ENCODE measurements at places on chromosomes 6 and 20.

DNA sequence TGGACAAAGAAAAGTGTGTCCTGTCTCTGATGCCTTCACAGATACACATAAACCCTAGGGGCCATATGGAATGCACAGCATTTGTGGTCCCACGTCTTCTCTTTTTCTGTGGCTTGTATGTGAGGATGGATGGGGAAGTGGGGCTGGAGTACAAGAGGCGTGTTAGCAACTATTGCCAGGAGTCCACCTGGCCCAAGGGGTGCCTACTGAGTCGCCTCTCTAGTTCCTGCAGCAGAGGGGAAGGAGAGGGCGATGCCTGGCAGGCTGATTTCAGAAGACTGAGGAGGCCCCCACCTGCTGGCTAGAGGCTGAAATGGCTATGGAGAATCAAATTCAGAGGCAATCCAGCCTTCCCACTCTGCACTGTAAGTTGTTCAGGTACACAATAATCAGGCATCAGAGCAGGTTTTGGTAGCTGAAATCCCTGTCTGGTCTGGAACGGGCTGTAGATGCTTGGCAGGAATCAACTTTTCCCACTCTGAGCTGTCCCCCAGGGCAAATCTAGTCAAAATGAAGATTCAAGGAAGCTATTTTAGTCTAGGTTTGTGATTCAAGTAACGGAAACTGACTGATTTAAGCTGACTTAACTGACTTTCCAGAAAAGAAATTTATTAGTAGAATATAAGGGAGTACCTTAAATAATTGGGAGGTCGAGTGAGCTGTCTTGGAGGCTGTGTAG is 14.9 kb upstream of the PPARD start:
- peak; percentile 52 for DNase-seq

DNA sequence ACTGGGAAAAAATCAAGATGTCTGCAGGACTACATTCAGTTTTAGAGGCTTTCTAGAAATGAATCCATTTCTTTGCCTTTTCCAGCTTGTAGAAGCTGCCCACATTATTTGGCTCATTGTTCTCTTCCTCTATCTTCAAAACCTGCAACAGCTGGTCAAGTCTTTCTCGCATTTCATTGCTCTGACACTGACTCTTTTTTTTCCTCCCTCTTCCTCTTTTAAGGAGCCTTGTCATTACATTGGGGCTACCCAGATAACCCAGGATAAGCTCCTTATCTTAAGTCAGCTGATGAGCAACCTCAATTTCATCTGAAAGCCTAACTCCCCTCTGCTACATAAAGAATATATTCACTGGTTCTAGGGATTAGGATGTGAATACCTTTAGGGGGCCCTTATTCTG is 53.2 kb upstream of the CEP162 start:
- DNase-seq: no peak

DNA sequence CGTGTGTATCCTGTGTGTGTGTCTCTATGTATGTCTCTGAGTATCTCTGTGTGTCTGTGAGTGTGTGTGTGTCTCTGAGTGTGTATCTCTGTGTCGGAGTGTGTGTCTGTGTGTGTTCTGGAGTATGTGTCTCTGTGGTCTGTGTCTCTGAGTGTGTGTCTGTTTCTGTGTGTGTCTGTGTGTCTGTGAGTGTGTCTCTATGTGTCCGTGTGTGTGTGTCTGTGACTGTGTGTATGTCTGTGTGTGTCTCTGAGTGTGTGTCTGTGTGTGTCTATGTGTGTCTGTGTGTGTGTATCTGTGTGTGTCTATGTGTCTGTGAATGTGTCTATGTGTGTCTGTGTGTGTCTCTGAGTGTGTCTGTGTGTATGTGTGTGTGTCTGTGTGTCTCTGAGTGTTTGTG is 73.4 kb downstream of the SRC start:
- no peak for DNase-seq

DNA sequence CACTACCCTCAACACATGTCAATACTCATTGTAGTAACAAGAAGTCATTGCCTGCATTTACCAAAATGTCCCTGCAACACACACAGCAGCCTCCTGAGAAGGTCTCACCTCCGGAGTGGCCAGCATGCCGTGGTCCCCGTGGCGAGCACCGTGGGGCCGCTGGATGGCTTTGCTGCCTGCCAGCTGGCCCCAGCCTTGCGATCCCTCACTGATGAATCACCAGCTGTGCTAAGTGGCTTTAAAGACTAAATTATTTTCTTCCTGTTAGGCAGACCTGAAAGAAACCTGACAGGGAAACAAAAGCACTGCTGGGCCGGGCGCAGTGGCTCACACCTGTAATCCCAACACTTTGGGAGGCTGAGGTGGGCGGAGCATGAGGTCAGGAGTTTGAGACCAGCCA is 306.7 kb downstream of the CDH4 start:
- DNase-seq: peak; percentile 33

- no peak for DNase-seq
Observed at GRCh38 chr6:121647905-121648304, 212.5 kb downstream of the GJA1 start.

DNA sequence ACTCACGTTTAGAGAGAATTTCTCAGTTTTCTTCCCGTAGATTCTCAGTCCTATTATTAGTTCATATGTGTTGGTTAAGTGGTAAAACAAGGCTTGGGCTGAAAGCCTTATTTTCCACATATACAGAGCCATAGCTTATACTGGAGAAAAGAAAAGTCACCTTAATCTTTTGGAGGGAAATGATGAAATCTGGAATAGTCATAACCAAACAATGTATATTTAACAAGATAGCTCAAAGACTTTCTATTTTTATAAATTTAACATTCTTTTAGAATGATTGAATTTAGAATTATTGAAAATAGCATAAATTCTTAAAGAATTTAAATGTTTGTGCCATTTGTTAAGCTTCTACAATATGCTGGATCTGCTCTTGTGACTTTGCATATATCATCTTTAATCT is 85.8 kb downstream of the CDKAL1 start:
- DNase-seq: no peak

GRCh38 chr20:33334111-33334510 is 51.1 kb downstream of the BPIFB1 start:
- no peak for DNase-seq

GRCh38 chr20:16419138-16419715 is 154.0 kb downstream of the KIF16B start:
- DNase-seq: no peak

GRCh38 chr6:146795479-146796133 is 196.8 kb downstream of the ADGB start:
- DNase-seq: no peak

GRCh38 chr20:47295129-47295813 is 61.2 kb downstream of the ZMYND8 start:
- no peak for DNase-seq

- no peak for DNase-seq
Observed at GRCh38 chr6:152233547-152234320, 403.4 kb downstream of the SYNE1 start.

DNA sequence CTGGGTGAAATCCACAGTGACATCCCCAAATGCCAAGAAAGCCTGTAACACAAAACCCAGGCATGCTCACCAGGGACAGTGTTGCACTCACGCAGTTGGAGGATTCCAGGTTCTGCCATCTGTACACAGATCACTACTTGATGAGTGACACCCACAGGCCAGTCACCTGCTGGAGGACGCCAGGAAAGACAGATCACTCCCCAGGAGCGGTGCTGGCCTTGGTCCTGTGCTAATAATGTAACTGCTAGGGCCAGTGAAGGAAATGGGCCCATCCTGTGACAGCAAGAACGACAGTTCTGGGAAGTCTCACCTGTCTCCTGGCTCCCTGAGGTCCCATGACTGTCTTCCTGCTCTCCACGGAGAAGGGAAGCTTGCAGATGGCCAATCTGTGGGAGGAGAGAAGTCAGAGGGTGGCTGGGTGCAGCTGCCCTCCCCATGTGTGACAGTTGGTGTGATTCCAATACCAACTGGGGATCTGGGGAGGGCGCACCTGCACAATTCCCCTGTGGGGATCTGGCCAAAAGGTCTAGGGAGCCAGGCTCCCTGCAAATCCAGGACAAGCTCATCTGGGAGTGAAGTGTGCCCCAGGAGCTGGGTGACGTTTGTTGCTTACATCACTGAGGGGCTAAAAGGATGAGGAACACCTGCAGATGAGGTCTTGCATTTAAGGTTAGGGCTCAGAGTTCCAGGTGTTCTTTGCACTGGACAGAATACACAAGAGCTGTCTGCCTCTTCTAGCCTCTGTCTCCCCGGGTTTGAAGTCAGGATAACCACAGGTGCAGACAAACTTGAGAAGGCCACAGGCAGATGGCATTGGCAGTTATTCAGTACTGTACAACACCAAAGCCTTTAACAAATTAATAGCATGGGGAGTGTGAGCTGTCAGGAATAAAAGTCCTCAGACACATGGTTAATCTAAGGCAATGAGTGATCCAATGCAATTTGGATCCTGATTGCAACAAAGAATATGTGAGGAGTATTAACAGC is 10.3 kb downstream of the ZNF337 start:
- no peak for DNase-seq

GRCh38 chr6:166658115-166658791 is 31.2 kb upstream of the RPS6KA2 start:
- DNase-seq: no peak

GRCh38 chr6:153104220-153104619 is 26.9 kb downstream of the RGS17 start:
- DNase-seq: no peak

DNA sequence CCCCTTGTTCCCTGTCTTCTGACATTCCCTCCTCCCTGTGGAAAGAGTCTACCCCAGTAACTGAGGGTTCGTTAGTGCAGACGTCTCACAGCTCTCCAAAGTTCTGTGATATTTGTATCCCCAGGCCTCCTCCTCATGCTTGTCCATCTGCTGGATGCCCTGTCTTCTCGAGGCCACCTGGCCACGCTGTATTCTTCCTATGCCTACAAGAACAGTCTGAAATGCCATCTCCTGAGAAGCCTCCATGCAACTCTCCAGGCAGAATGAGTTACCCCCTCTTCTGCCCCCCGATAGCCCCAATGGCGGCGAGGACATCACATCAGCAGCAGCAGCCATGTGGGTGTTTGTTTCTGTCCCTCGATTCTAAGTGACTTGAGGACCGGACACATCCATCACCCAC is 9.3 kb downstream of the ULBP2 start:
- DNase-seq: no peak

DNA sequence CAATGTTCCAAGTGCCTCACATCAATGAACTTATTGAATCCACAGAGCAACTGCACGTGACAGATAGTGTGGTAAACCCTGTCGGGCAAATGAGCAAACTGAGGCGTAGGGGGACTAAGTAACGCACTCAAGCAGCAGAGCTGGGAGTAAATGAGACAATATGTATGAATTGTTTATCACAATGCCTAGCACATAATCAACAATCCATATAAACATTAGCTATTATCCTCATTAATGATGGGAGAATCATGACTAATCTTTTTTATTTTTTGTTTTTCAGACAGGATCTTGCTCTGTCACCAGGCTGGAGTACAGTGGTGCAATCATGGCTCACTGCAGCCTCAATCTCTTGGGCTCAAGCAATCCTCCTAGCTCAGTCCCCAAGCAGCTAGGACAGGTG is 43.9 kb upstream of the B4GALT5 start:
- DNase-seq: no peak

DNA sequence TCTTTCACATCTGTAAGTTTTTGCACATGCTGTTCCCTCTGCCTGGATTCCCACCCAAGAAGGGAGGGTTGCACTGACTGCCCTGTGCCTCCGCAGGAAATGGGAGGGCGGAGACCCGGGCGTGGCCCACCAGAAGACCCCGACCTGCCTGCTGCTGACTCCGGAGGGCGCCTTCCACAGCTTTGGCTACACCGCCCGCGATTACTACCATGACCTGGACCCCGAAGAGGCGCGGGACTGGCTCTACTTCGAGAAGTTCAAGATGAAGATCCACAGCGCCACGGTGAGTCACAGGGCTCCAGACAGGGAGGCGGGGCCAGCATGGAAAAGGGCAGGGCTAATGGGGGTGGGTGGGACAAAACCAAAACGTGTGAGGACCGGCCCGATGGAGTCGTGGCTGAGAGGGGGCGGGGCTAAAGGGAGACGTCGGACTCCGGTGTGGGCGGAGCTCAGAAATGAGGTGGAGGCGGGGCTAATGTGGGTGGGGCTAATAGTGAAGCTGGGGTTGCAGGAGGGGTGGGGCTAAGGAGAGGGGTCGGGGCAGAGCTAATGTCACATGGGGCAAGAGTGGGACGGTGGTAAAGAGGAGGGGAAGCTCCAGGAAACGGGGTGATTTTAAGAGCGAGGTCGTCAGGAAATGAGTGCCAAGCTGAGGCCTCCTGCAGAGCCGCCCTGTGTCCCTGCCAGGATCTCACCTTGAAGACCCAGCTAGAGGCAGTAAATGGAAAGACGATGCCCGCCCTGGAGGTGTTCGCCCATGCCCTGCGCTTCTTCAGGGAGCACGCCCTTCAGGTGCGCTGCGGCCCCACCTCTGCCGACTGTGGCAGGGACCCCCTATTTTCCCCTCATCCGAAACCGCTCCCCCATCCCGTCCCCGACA is 12.6 kb downstream of the HSPA12B start:
- DNase-seq: peak; percentile 91

DNA sequence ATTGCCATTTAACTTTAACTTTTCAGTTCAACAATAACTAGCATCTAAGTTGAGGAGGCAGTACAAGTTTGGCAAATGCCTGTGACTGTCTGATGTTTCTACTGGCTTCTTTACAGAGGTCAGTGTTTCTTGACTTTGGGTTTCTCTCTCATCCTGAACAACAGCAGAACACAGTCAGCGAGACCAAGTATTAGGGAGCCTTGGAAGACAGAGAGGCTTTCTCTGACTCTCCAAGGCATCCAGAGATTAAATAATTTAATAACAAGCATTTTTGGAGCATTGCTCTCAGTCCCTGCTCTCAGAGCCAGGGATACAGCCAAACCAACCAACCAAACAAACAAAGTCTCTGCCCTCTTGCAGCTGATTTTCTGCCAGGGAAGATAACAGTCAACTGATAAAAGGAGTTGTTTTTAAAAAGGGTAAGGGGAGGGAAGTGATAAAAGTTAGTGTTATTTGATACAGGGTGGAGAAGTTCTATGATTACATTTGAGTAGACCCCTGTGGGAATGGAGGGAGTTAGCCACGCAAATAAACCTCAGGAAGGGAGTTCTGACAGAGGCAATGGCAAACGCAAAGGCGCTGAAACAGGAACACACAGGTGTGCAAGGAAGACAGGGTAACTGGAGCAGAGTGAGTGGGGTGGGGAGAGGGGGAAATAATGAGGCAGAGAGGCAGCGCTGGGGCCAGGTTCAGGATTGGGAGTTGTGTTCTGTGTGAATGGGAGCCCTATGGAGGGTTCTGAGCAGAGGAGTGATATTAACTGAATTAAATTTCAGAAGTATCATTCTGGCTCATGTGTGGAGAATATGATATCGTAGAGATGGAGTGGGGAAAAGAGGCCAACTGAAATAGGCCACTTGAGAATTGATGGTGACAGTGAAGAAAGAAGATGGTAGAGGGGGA is 55.2 kb downstream of the SEL1L2 start:
- no peak for DNase-seq

GRCh38 chr6:14762077-14762476 is 483.8 kb upstream of the JARID2 start:
- DNase-seq: no peak

Data from SW480 (cell line).